ENCODE measurements at places on chromosomes 11 and 22.

- DNase-seq: no peak
Measured at GRCh38 chr11:83156996-83157593, at the start of gene PCF11. Gene PCF11, plus strand, starts transcription at chr11:83157131. Its CDS starts 309 bp downstream, at chr11:83157440.

DNA sequence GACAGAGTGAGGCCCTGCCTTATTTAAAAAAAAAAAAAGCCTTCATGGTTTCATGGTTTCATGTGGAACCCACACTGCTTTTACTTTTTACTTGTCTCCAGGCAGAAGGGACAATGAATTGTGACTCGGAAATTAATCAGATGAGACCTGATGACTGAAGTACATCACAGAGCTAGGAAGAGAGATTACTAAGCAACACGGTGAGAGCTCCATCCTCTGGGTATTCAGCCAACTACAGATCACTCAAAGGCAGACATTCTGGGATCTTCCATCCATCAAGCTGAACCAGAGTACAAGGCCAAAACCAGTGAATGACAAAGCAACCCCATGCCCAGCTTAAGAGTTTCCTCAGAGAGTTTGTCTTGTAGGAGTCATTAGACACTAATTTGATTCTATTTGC, 433.2 kb downstream of the SOX6 start:
- no peak for DNase-seq

GRCh38 chr22:17079572-17079971, 5.2 kb upstream of the IL17RA start:
- DNase-seq: peak; percentile 22

DNA sequence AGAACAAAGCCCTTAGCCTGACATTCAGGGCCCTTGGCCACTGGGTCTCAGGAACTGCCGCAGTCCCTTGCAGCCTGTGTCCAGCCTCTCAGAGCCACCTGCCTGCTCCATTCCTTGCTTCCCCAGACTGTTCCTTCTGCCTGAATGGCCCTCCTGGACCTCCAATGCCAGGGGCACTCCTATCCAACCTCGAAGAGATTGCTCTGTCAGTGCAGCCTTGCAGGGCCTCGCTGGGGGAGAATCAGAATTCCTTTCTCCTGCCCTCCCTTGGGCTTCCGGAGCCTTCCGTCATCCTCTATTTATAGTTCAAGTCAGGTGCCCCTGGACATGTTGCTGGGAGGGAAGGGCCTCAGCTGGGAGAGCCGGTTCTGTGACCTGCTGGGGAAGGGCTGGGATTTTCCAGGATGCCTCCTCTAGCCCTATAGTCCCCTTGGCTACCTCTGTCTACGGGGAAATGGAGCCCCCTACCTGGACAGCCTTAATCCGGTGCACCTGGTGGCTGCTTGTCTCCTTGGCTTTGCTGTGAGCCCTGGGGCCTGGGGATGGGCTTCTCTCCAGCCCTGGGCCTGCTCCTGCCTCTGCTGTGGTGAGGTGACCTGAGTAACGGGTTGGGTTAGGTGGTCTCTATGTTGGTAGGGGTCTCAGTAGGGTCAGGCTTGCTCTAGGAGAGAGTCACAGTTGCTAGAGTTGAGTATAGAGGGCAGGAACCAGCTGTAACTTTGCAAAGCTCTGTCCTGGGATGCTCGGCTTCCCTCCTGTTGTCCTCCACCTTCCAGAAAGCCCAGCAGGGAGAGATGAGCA, 45.9 kb upstream of the SYT7 start:
- peak; percentile 36 for DNase-seq
